ENCODE measurements at places on chromosomes 5 and 9. TPM values are rescaled to one million over a fixed set of nuclear protein-coding genes. Genes with fewer than 3 reads are reported as not detected.

Gene LAMC3
- 0.32 TPM for total RNA-seq

Gene CDKN2B
- total RNA-seq = 4.5 TPM

Gene CTXN3
- not detected for total RNA-seq

Gene SV2C
- 0.33 TPM for total RNA-seq

Gene SLC12A2
- total RNA-seq = 16.7 TPM

Gene RC3H2
- total RNA-seq = 54.1 TPM

Gene SLC25A2
- 1.1 TPM for total RNA-seq

Gene MYORG
- total RNA-seq = 6.1 TPM

Gene PALM2AKAP2
- total RNA-seq = 155 TPM

Gene CLTB
- 124 TPM for total RNA-seq

Gene TAF1L
- not detected for total RNA-seq

Gene DMRT2
- total RNA-seq = 0.69 TPM

Gene PCDHGB4
- 7.3 TPM for total RNA-seq

Gene ADAMTSL1
- 54.2 TPM for total RNA-seq

Gene HNRNPA0
- total RNA-seq = 27.0 TPM

Gene OMD
- total RNA-seq = 43.3 TPM

Gene SNAPC4
- 7.7 TPM for total RNA-seq

Gene LRRTM2
- 0.36 TPM for total RNA-seq

Gene GABRA6
- not detected for total RNA-seq

Gene UGT3A2
- not detected for total RNA-seq

Gene SLC6A3
- 0.23 TPM for total RNA-seq

Gene DOCK8
- 20.2 TPM for total RNA-seq

Gene GALNT12
- total RNA-seq = 12.6 TPM

Gene ANKHD1
- total RNA-seq = 112 TPM

Gene WNK2
- total RNA-seq = 3.6 TPM

Gene ENC1
- total RNA-seq = 4.8 TPM

Gene PCDHGC5
- 6.3 TPM for total RNA-seq

Gene PCDHB9
- 3.0 TPM for total RNA-seq

Gene FRMPD1
- total RNA-seq = 0.06 TPM

Gene CDO1
- 27.7 TPM for total RNA-seq

Gene ACTL7A
- not detected for total RNA-seq

Gene ERCC6L2
- total RNA-seq = 46.4 TPM

Gene GNPDA1
- 18.7 TPM for total RNA-seq

Gene LECT2
- not detected for total RNA-seq

Gene FGD3
- 8.6 TPM for total RNA-seq
